ENCODE measurements at places on chromosomes 3 and 15.

DNA sequence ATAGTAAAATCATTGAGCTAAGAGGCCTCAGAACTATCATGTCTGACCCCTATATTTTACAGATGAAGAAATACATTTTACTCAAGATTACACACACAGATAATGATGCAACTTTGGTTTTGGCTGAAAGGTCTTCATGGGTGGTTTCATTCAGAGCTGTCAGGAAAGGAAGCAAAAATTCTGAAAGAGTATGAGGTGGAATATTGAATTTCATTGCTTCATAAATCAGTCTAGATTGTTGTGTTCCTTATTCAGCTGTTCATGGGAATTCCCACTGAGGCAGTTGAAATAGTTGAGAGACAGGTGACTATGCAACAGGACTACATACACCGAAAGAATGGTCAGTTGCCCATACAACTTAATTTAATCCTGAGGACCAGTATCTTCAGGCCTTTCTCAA lies 39.4 kb downstream of the CD200 start:
- no peak for DNase-seq

DNA sequence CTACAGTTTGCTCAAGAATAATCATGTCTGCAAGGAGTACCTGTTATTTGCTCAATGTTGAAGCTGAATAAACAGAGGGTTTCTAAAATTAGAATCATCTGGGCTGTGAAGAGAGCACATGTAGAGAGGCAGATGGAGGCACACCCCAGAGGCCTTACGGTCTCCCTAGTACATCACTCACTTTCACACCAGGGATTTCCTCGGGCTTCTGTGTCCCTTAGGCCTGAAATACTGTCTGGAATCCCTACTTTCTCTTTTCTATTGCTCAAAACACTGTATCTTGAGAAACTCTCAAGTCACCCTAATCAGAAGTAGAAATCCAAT lies 473.7 kb upstream of the ROBO2 start:
- DNase-seq: no peak

DNA sequence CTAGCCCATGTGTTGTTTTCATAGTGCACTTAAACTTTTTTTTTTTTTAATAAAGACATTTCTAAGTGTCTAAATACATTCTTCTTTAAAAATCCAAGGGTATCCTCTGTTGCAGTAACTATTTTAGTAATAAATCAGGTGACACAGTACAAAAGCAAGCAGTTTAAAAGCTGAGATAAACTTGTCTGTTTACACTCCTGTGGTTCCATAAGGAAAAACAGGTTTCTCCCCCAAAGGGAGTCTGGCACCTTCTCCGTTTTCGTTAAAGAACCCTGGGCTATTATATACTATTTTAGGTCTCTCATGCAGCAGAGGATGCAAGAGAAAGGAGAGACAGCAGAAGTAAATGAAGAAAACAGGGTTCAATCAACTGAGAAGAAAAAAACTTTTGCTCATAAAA lies 43.2 kb upstream of the TMEM45A start:
- no peak for DNase-seq

GRCh38 chr3:170806676-170807075 lies 63.3 kb downstream of the RPL22L1 start:
- no peak for DNase-seq

DNA sequence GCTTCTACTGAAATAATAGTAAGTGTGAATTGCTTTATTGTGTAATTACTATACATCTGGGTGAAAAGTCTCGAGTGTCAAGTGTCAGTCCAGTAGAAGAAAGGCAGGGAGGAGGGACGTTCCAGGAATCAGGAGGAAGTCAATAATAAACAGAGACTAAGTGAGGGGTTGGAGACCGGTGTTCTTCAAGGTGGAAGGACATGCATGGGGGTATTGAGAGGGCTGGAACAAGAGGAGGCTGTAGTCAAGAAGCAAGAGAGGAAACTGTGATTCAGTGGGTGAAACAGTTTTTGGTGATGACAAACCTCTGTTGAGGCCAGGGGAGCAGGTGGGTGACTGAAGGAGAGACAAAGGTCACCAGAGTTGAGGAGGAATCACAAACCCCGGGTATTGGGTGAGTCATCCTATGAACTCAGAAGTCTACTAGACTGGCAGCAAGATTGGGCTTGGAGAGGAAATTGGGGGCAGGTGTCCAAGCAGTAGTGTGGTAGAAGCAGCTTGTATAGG lies 11.6 kb upstream of the SCAMP5 start:
- peak; percentile 40 for DNase-seq

DNA sequence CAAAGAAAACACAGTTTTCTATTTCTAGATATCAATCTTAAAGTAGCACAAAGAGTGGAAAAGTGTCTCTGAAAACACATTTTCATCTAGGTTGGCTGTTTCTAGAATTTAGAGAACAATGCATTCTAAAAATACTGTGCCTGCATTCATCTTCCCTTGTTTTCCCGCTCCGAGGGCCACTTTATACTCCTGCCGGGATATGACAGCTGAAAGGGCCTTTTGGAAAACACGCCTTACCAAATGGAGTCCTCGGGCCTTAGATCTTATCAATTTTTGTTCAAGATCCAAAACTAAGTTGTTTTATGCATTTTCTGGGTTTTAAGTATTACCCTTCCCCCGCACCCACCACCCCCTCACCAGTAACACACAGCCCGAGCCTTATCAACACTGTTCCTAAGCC lies 47.9 kb upstream of the ARHGEF3 start:
- no peak for DNase-seq

GRCh38 chr3:30672959-30673358 lies 66.6 kb downstream of the TGFBR2 start:
- DNase-seq: no peak

All from A549 (cell line).